ENCODE measurements at places on chromosomes 16 and 17. TPM values are rescaled to one million over a fixed set of nuclear protein-coding genes. Genes with fewer than 3 reads are reported as not detected.

EVPLL gene
- total RNA-seq = not detected

CCL23 gene
- not detected for total RNA-seq

FBXL16 gene
- total RNA-seq = not detected

ZNF629 gene
- total RNA-seq = 16.5 TPM

TGFB1I1 gene
- 13.2 TPM for total RNA-seq

OR1F1 gene
- not detected for total RNA-seq

LASP1 gene
- 31.7 TPM for total RNA-seq

SOX8 gene
- total RNA-seq = 1.0 TPM

CNGB1 gene
- total RNA-seq = not detected

CCDC144A gene
- 1.8 TPM for total RNA-seq
